ENCODE measurements at places on chromosomes 7 and 10.

- no peak for DNase-seq
Observed at GRCh38 chr7:1514995-1515401, 10.8 kb upstream of the INTS1 start.

DNA sequence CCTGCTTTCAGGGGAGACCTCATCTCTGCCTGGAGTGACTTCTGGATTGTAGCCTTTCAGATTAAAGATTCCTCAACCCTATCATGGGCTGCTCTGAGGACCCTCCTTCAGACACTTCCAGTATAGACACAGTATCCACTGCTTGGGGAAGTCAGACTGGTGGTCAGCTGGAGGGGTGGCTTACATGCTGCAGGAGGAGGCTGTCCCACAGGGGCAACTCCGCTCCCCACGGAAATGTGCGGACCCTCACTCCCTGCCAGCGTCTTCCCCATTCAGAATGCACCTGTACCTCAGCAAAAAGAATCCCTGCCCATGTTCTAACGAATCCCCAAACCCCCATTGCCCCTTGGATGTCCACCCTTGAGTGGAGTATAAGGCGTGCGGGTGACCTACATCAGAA, 95.5 kb downstream of the DOCK4 start:
- no peak for DNase-seq

DNA sequence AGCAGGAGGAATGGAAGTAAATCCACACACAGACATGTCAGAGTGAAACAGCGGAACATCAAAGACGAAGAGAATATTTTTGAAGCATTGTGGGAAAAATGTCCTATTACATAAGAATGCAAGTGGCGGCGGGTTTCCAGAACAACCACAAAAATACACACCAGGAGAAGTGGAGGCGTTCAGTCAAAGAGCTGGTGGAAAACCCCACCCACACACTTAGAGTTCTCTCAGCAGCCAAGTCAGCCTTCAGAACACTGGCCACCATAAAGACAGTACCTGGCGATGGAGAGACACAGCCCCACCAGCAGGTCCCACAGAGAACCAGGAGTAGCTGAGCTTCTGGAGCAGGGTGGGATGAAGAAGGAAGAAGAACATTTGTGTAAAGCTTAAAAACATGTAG, 23.7 kb downstream of the NKX6-2 start:
- DNase-seq: no peak

DNA sequence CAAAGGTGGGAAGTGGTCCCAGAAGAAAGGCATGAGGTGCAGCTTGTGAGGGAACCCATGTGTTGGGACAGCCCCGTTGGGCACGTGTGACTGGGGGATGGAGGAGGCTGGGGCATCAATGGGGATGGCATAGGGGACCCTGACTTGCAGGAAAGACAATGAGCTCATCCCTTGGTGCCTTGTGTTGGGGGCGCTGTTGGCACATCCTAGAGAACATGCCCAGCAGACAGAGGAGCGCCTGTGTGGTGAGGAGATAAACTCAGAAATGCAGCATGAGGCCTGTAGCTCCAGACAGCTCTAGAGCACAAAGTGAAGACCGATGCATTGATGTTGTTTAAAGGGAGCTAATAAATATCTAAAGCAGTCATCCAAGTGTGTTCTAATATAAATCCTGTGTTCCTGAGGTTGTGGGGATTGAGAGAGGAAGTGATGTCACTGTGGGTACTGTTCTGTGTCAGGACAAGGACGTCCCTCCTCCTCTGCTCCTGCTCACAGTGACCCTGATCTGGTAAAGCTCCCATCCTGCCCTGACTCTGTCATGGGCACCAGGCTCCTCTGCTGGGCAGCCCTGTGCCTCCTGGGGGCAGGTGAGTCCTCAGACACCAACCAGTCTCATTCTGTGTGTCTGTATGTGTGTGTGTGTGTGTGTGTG, 126.1 kb upstream of the PRSS58 start:
- peak; percentile 53 for DNase-seq

DNA sequence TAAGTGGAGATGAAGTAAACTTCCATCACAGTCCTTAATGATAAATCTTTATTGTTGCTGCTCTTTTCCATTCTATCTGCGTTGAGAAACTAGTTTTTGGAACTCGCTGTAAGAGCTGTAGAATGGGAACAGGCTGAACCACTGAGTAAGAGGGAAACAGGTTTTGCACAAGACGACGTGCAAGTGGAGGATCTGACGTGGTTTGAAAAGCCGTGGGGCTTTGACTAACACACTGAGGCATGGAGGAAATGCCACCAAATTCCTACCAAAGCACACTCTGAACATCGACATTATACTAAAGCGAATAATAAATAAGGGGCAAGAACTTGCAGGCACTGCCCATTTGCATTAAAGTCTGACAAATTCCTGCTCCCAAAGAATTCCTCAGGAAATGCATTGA, 160.6 kb downstream of the KLF6 start:
- peak; percentile 9 for DNase-seq

DNA sequence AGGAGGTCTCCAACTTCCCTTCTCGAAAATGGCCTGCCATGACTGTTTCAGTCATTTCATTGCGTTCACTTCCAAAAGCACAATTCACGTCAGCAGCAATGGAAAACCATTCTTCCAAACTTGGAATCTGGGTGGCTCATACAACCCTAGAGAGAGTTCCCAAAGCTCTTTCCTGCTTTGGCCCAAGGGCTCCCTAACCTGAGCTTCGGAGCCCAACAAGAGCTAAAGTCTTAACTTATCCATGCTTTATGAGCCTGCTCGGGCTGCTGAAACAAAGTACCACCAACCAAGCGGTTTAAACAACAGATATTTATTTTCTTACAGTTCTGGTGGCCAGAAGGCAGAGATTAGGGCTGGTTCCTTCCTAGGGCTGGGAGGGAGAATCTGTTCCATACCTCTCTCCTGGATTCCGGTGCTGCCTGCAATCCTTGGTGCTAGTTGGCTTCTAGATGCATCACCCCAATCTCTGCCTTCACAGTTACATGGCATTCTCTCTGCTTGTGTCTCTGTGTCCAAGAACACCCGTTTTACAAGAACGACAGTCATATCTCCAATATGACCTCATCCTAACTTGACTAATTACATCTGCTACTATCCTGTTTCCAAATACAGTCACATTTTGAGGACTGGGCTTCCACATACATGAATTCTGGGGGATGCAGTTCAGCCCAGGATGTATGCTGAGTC, 33.5 kb downstream of the CAMK2B start:
- DNase-seq: no peak
